Frontal cortex (tissue), 4 donors: ENCODE measurements at places on chromosomes 6 and 20.

- no peak for DNase-seq
These were observed 5.5 kb upstream of the MUC22 start for GRCh38 chr6:31004794-31005193.

GRCh38 chr6:130851026-130851425 lies 23.8 kb downstream of the SMLR1 start:
- no peak for DNase-seq

DNA sequence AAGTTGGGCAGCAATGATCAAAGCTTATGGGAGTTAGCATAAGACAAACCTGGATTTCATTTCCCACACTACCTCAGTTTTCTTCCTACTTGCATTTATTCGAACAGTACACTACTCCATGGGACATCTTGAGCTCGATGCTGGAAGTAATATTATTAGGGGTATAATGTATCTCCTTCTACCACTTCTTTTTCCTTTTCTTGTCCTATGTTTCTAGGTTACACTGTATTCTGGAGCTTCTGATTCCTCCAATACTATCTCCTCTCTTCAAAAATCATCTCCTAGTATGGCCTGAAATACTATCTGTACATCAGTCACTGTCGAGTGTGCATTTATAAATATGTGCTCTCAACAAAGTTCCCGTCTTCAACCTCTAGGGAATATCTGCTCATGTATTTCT lies 124.4 kb downstream of the MAP7 start:
- no peak for DNase-seq

GRCh38 chr6:27135087-27135657 lies 112.3 kb upstream of the PRSS16 start:
- DNase-seq = no peak

DNA sequence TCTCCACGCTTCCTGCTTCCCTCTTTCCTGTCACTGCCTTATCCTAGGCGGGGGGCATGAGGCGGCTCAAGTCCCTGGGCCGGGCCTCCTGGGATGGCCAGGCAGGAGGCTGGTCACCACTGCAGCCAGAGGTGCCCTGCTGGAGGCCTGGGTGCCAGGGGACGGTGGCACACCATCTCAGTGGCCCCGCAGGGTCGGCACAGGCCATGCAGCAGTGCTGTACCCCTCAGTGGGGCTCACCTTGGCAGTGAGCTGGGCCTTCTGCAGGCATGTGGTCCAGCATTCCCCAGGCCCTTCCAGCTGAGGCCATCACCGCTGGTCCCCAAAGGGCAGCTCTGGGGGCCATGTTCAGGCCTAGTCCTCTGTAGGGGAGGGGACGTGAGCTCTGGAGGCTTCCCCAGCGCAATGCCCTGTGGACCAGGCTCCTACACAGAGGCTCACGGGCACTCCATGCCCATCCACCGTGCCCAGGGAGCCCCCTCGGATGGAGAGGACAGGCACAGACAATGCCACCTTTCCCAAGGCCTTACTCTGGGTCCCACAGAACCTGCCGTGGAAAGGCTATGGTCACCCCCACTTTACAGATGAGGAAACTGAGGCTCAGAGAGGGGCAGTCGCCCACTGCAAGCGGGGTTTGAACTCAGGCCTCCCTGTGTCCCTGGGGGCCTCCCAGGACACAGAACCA lies 123.8 kb downstream of the TAF4 start:
- DNase-seq = no peak

DNA sequence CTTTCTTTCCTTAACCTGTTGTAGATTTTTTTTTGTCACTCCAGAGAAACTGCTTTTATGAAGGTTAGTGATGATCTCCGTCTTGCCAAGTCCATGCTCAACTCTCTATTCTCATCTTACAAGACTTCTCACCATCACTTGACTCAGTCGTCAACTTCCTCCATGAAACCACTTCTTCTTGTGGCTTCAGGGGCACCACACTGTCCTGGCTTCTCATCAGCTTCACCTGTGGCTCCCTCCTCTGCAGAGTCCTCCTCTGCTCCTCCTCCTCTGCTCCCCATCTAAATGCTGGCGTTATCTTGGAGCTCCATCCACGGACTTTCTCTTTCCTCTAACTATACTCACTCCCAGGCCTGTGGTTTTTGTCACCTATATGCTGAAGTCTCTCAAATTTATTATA lies 187.5 kb downstream of the BACH2 start:
- no peak for DNase-seq

- DNase-seq = no peak
These were observed 381.9 kb upstream of the ARID1B start for GRCh38 chr6:156395276-156395675.

GRCh38 chr6:112144145-112144926 lies 56.9 kb downstream of the FAM229B start:
- no peak for DNase-seq
